Stimulated activated CD4-positive, alpha-beta T cell treated with anti-CD3 and anti-CD28 coated beads, Interleukin-2, amount 100 ng/mL, for 48 hours (primary cell): ENCODE measurements at places on chromosomes 2 and 18.
A peak's percentile ranks its signal among the peaks of the same experiment; 100 is the strongest.

- DNase-seq, result no peak
Observed at GRCh38 chr2:177038787-177039484, 173.7 kb upstream of the HNRNPA3 start.

- no peak for DNase-seq
Observed at GRCh38 chr18:24239341-24239740, 100.5 kb downstream of the CABYR start.

DNA sequence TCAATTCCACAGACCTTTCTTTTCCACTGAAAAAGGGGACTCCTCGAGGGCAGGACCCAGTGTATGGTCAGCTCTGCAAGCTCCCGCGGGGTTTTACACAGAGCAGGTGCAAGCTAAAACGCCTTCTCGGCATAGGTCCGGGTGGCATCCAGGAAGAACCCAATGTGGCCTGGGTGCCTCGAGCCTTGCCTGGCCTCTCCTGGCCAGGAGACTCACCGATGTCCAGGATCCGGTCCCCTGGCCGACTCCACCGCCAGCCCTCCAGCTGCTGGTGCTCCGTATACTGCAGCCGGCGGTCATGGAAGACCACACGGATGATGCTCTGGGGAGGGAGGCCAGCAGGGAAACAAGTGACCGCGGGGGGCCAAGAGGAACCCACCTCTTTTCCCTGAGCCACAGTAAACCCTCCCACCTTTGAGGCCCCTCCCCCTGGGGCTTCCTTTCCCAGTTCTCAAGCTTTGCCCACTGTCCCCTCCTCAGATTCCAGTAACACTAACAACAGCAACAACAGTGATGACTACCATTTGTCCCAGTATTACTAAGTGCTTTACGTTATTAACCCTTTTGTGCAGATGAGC, 36.1 kb downstream of the TFCP2L1 start:
- no peak for DNase-seq

GRCh38 chr2:23435250-23436035, 50.5 kb downstream of the KLHL29 start:
- no peak for DNase-seq

GRCh38 chr2:161388146-161388779, 27.8 kb upstream of the TBR1 start:
- no peak for DNase-seq

GRCh38 chr2:129892360-129892759, 87.1 kb upstream of the RAB6C start:
- DNase-seq, result no peak

GRCh38 chr18:32629292-32629691, 143.5 kb downstream of the KLHL14 start:
- no peak for DNase-seq

DNA sequence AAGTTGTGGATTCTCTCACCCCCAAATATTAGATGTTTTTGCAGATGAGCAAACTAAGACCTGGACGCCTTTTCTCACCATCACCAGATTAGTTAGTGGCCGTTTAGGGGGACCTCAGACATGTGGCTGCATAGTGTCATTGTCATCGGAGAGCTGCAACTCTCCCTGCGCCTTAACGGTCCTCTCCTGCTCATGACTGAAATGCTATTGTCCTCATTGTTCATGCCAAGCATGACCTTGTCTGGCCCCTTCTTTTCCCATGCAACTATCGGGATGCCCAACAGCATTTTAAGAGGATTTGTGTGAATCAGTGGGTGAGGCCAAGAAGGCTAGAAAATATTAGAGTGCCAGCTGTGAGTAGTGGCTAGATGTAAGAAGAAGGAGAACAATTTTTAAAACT, 174.2 kb downstream of the SOCS6 start:
- no peak for DNase-seq

GRCh38 chr2:136990316-136990715, 225.0 kb downstream of the THSD7B start:
- DNase-seq, result no peak

- no peak for DNase-seq
Observed at GRCh38 chr2:75598589-75599155, 37.9 kb upstream of the EVA1A start.

- no peak for DNase-seq
Observed at GRCh38 chr2:18723219-18723618, 133.8 kb upstream of the NT5C1B start.

GRCh38 chr2:173982918-173983317, 17.7 kb upstream of the SP3 start:
- DNase-seq, result no peak

- DNase-seq, result no peak
Observed at GRCh38 chr2:40737180-40737579, 285.3 kb upstream of the SLC8A1 start.

- no peak for DNase-seq
Observed at GRCh38 chr2:54770676-54771075, 47.2 kb downstream of the EML6 start.

GRCh38 chr2:71555798-71556454, 102.6 kb downstream of the DYSF start:
- DNase-seq, result no peak

DNA sequence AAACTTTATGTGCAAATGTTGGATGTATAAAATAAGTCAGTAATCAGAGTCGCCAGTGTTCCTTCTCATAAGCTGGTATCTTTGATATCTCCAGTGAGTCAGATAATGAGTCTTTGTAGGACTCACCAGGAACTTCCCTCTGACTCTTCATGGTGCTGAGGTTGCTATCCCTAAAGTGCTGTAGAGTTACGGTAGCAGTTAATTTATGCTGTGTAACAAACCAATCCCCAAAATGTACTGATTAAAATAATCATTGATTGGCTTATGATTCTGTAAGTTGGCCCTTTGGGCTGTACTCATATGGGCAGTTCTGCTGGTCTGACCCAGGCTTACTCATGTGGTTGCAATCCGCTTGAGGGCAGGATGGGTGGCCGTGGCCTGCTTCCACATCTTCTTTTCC, 43.8 kb downstream of the MAIP1 start:
- no peak for DNase-seq

DNA sequence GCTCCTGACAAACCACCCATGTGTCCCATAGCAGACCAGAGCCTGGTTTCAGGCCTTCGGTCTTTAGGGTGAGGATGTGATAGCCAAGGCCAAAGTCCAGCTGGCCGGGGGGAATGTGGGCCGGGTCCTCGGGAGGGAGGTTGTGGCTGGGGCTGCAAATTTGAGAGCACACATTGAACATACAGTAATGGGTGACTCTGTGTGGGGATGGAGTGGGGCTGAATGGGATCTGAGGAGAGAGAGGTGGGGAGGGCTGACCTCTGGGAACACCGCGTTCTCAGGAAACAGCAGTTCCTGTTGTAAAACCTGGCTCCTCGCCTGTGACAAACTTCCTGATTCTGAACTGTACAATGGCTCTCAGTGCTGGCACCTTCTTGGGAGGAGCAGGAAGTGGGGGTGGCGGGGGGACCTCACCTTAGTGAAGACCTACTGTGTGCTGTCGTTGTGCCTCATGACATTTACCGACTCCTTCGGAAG, 48.8 kb downstream of the MCFD2 start:
- no peak for DNase-seq

- no peak for DNase-seq
Observed at GRCh38 chr2:209868271-209868994, 96.8 kb downstream of the UNC80 start.

- DNase-seq, result no peak
Observed at GRCh38 chr18:28422577-28422976, 245.6 kb upstream of the CDH2 start.

- no peak for DNase-seq
Observed at GRCh38 chr2:213237787-213238186, 46.5 kb upstream of the SPAG16 start.

DNA sequence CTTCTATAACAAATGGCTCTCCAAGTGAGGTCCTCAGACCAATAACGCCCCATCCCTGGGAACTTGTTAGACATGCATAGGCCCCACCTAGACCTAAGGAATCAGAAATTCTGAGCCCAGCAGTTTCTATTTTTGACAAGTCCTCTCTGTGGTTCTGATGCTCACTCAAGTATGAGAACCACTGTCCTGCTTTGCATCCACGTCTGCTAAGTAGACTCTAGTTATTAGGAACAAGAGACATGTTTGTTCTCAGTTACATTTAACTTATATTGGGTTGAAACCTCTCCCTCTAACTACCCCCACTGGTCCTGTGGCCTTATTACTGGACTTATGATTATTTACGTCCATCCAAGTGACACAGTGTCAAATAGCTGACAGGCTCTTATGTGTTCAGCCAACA, 70.3 kb downstream of the TMEM17 start:
- no peak for DNase-seq

DNA sequence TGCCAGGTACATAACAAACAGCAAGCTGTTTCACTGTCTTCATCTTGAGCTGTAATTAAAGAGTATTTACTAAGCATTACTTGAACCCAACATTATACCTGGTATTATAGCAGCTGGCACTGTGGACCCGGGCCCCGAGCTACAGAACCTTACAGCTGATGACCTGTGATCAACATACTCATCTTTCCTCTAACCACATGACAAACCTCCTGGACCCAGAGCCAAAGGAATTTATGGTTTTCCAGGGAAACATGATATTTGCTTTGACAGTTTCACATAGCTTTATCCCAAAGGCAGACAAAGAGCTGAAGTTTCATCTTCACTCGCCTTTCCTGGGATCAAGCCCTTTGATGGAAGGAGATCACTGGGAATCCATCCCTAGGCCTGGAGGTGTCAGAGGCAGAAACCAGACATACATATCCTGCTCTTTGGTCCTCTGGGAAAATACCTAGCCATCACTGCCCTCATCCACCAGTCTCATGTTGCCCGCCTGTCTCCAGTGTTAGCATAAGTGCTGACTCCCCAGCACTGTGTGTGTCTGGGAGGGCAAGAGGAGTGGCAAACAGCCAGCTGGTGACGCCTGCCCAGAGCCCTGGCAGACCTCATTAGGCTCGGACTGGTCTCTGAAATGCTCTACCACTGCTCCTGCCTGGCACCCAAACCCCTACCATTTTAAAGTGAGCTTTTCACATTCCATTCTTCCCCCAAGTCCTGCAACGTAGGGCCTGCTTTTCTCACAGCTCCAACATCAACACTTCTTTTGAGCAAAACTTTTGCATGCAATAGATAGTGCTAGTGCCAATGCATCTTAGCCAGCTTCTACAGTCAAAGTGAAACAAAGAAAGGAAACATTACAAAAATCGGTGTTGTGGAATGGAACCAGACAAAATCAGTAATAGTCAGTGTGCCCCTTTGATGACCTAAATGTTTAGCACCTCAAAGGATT, 138.8 kb upstream of the CTAGE1 start:
- DNase-seq, result no peak

DNA sequence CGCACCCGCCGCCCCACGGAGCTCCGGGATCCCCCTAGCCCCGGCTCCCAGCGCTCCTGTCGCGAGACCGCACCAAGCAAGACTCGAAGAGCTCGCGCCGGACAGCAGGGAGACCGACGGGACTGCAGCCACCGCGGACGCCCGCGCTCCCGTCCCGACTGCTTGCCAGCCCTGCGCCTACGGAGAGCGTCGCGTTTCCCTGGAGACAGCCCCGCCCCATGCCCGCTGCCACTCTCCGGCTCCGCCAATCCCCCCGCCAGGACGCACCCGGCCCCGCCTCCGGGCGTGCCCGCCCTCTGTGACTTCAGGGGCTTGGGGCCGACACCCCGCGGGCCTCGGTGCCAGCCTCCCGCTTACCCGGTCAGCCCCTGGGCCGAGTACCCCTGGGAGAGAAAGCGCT, at the start of gene ANKMY1:
Gene ANKMY1 (minus strand): TSS at position 181 of the 400 bp plus-strand sequence. CDS start 653 bp downstream, outside the sequence.
- DNase-seq, result no peak

DNA sequence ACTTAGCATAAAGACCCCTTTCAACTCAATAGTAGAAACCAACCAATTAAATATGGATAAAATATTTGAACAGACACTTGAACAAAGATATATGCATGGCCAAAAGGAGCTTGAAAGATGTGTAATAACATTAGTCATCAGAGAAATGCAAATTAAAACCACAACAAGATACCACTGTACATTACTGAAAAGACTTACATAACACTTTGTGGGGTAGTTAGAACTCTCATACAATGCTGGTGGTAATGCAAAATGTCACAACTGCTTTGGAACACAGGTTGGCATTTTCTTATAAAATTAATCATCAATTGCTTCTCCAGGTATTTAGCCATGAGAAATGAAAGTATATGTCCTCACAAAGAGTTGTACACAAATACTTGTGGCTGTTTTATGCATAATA, 60.7 kb downstream of the TTC27 start:
- DNase-seq, result no peak

DNA sequence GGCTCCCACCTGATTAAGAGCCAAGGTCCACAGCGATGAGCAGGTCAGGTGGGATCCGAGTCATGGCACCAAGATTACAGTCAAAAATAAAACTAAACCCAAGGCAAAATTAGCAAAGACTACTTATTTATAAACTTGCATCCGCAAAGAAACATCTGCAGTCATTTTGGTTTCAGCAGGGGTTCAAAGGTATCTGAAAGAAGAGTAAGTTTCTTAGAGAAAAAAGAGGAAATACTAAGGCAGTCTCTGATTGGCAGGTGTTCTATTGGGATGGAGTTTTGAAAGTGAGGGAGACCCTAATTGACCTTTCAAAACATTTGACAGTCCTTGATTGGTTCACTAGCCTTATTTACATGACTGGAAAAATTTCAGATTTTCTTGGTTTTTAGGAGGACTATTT, 11.0 kb upstream of the PLB1 start:
- no peak for DNase-seq

GRCh38 chr2:3386448-3386958, 7.0 kb downstream of the TRAPPC12 start:
- DNase-seq, result no peak

DNA sequence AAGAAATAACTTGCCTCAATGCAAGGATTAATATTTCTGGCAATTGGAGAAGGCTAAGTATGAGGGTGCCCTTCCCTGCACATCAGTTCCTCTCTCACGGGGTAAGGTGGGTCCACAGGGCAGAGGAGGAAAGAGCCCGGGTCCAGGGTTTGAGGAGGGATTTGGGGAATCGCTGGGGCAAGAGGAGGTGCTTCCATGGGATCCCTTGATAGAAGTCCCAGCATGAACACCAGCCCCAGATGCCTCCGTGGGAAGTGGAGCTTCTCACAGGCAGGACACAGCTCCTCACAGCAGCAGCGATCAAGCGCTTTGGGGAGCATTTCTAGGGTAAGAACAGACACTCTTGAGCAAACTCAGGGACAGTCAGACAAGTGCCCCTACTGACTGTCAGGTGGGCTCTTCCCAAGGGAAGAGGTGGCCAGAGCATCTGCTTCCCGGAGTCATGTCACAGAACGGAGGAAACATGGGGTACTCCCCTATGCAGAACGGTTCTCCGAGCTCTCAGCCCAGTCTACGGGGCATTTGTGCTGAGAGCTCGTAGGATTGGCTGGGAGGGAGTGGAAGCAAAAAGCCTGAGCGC, 218.9 kb upstream of the ARL4C start:
- DNase-seq, result no peak

GRCh38 chr2:11329776-11330175, 14.7 kb downstream of the ROCK2 start:
- no peak for DNase-seq

DNA sequence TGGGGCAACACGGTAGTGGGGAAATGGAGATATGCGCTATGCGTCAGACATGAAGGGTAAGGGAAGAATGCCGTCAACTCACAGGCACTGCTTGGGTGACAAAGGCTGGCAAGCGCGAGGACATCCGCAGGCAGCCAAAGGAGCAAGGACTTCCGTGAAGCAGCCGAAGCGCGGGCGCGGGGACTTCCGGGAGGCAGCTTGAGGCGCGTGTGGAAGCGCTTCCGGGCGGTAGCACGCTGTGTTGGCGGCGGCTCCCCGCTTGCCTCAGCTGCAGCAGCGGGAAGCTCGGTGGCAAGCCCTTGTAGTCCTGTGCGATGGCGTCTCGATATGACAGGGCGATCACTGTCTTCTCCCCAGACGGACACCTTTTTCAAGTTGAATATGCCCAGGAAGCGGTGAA, at the start of gene PSMA8:
Gene PSMA8 (plus strand): TSS at position 218 of the 400 bp plus-strand sequence. CDS start 97 bp downstream, at position 315.
- peak; percentile 35 for DNase-seq
